ENCODE measurements at places on chromosomes 3 and 15.
A peak's percentile ranks its signal among the peaks of the same experiment; 100 is the strongest.

DNA sequence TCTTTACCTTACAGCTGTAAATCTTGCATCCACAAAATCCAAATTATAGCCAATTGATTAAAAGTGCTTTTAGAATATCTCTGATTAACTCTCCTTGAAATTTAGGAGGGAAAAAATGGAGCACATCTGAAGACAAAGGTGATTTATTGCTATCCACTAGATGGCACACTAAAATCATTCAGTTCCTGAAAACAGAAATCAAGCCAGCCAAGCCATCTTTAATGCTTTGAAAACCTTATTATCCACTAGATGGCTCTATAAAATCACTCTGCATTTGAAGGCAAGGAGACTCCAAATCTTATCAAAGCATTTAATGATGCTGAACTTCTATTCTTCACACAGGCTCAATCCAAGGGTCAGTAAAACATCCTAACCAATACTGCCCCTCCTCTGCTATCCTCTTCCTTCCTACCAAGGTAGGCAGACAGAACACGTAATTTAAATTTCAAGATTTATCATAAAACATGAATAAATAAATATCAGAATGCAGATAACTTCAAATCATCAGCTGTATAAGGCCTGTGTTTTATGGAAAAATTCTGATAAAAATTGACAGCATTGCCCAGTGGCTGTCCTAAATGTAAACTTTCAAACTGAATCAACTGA, 48.4 kb downstream of the GOLIM4 start:
- peak; percentile 62 for DNase-seq

DNA sequence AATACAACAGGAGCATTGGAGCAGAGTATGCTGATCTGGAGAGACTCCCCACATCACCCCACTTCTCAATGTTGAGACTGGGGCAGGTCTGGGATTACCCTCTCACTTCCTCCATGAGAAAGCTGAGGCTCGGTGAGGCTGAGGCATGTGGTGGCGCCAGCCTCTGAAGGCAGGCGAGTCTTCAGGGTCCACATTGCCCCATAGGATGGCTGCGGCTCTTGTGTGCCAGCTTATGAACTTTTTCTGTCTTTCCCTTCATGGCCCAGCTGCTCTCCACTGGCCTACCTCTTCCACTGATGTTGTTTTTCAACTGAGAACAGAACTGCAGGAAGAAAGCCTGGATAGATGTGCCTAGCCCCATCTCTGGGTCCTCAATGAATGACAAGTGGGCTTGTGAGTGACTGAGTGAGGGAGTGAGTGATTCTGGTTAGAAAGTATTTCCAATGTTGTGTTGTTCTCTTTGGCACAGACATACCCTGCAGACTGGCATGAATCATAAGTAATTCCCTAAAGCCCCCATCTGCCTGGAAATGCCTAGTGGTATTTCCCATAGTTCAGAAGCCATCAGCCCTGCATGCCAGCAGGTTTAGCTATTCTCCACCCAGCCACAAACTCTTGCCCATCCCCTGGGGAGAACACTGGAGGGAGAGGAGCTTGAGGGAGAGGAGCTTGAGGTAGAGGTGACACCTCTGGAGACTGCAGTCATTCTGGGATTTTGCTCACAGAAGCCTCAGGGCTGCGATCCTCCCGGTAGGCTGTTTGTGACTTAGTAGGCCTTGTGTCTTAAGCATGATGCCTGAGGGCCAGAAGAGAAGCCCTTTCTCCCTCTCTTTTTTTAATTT, 56.9 kb downstream of the AMOTL2 start:
- no peak for DNase-seq

DNA sequence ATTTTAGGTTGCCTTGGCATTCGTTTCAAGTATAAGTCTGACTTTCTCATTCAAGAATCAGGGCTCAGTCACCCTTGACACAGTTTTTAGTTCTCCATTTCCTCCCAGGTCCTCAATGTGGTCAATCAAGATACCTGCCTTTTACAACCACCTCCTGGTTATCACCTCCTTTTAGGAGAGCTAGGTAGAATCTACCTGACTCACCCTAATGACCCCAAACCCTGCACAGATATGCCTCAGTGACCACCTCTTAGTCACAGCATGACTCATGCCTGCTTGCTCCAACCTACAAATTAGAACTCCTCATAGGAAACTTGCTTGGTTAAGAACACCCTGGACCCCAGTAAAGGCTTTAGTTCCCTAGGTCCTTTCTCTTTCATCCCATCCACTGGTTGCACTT, 22.5 kb downstream of the DMXL2 start:
- peak; percentile 79 for DNase-seq

GRCh38 chr3:129034642-129035041, 25.9 kb upstream of the GP9 start:
- DNase-seq, result peak; percentile 28

GRCh38 chr3:102162251-102162650, 272.6 kb upstream of the ZPLD1 start:
- DNase-seq, result no peak

- no peak for DNase-seq
These were observed 49.9 kb downstream of the COL6A5 start for GRCh38 chr3:130395331-130395730.

DNA sequence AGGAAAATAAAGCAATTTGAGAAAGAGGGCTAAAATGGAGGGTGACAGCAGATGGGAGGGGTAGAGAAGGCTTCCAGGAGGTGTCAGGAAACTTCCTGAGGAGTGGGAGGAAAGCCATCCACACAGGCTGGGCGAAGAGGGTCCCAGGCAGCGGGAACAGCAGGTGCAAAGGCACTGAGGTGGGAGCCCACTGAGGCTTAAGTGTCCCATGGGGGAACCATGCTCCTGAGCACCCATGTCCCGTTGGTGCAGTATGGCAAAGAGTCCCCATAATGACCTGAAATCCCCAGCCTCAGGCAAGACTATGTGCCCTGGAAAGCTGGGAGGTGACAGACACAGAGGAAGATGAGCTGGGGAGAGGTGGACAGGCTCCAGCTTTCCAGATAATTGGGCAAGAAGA, 30.0 kb downstream of the CFAP100 start:
- no peak for DNase-seq

DNA sequence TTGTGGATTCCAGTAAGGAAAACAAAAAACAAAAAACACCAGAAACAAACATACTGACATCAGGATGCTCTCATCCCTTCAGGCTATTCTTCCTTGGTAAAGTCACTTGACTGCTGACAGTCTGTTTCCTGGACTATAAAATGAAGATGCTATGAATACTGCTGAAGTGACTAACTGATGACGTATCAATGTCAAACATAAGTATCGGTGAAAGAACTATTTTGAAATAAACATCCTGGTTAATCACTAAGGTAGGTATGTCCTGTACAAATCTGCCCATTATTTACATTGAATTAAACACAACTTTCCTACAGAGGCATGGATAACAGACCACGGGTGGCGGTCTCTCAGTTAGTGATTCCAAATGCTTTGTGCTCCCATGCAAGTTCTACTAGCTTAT, 45.9 kb downstream of the CHAC1 start:
- peak; percentile 83 for DNase-seq

DNA sequence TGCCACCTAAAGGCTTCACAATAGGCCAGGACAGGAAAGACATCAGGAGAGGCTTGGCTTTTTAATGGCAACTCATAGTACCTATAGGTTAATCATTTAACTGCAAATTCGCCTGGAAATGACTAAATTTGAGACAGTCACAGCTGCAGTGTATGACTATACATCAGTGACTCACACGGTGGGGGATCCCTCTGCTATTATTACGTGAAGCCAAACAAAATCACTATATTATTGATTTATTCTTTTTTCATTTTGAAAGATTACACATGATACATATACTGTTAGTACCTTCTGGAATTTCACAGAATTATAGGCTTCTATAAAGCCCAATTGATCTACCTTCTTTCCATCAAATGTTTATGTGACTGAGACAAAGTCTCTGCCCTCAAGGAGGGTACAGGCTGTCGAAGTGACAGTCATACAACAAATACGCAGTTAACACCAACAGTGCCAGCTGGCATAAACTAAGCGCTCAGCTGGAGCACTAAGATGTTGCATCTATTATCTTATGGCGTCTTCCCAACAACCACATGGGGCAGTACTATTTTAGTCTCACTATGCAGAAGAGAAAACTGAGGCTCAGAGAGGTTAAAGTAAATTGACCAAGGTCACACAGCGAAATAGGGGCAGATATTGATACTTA, 82.0 kb upstream of the LMOD3 start:
- peak; percentile 57 for DNase-seq

DNA sequence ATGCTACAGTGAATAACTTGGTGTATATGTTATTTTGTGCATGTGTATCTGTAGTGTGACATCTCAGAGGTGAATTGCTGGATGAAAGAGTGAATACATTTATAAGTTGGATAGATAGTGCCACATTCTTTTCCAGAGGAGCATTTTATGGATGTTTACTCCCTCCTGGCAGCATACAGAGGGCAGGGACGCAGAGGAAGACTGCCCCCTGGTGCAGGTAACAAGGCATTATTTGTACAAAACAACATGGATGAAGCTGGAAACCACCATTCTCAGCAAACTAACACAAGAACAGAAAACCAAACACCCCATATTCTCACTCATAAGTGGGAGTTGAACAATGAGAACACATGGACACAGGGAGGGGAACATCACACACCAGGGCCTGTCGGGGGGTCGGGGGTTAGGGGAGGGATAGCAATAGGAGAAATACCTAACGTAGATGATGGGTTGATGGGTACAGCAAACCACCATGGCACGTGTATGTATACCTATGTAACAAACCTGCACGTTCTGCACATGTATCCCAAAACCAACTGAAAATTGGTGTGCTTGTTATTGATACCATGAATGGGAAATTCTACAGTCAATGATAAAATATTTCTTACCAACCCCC, 57.9 kb upstream of the CTXND1 start:
- DNase-seq, result peak; percentile 27

- DNase-seq, result no peak
These were observed 25.0 kb downstream of the SRGAP3 start for GRCh38 chr3:9224490-9224889.

- DNase-seq, result no peak
These were observed 934.6 kb downstream of the TUSC7 start for GRCh38 chr3:117644203-117644602.

DNA sequence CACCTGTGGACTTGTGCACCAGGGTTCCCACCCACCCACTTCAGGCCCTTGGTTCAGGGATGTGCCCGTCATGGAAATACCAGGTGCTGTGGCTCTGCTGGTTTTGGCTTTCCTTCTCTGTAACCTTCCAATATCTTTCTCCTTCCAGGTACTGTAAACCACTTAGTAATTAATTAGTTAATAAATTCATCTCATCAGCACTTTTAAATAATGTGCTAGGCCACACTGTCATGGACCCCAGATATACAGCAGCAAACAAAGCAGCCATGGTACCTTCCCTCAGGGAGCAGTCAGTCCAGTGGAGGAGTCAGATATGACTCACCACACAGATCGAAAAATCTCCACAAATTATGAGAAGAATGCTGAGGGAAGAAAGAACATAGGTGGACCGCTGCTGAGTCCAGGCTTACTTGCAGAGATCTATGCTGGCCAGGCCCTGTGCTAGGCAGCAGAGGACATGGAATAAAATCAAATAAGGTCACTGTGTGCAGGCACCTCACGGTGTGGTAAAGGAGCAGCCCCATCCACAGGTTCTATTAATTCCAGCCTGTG, 6.8 kb upstream of the GATA2 start:
- peak; percentile 25 for DNase-seq

DNA sequence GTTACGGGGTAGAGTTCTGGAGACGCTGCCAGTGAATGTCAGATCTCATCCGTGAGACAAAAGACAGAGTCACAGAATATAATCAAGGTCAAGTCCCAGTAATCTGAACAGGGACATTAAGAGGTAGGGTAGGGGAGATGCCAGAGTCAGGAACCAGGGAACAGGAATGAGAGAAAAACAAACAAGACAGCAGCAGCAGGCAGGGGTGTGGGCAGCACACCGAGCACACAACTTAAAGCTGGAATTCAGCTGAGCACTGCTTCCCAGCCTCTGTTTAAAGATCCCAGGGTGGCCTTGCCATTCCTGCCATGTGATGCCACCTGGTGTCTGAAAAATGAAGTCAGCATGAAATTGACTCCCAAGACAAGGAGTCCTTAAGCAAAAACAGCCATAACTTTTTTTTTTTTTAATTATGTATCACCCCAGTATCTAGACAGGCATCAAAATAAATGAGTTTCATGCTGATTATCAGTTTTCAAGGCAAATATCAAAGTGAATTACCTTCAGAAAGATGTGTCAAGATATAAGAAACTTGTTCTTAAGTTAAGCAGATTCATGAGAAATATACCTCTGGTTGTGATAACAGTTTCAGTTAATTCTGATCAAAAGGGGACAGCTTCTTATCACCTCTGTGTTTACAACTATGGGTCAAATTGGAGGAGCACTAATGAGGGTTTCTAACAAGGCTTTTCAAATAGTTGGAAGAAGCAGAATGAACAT, 203.7 kb downstream of the SLC9A9 start:
- DNase-seq, result peak; percentile 73

- no peak for DNase-seq
These were observed 77.9 kb downstream of the RPN1 start for GRCh38 chr3:128572644-128573105.

DNA sequence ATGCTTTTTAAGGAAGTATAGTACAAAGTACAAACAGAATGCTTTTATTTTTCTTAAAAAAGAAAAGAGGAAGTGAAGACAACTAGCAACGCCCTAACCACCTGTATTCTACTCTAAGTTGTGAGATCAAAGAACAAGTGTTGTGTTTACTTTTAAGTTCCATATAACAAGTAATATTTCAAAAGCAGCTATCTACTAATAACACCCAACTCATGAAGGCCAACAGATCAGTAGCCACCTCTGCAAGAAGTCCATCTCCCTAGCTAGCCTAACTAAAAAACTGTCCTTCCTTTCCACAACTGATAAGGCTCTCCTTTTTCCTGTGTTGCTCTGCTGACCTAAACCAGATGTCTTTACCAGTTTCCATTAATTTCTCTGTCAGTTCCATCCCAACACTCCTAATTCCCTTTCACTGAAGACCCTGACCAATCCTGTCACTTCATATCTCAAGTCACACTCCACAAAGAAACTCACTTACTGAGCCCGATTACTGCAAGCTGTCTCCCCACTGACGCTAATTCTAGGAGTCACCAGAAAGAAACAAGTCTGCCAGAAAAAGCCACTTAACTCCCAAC, 26.9 kb downstream of the PHC3 start:
- no peak for DNase-seq

GRCh38 chr15:40097968-40098476, 10.7 kb downstream of the BMF start:
- no peak for DNase-seq

DNA sequence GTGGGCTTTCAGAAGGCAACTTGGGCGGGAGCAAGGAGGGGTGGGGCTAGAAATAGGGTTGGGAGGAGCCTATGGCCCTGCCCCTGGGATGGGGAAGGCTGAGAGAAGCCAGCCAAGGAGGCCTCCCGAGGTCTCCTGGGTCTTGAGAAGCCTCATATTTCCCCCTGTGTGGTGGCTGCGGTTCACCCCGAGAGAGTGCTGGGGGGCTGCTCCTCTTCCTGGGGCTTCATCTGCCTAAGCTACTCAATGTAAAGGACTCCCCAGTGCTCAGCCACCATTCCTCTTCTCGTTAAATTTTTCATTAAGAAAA, 174.3 kb downstream of the SMAD6 start:
- DNase-seq, result no peak

Data from RWPE1 (cell line).